ENCODE measurements at places on chromosomes 5 and 9. TPM values are rescaled to one million over a fixed set of nuclear protein-coding genes. Genes with fewer than 3 reads are reported as not detected.

Gene GLRA1
- not detected for polyA plus RNA-seq

Gene FRMD3
- polyA plus RNA-seq, result 24.6 TPM

Gene INSYN2B
- polyA plus RNA-seq, result 0.26 TPM

Gene IFNA21
- polyA plus RNA-seq, result not detected

Gene GABRB2
- polyA plus RNA-seq, result 0.77 TPM
